ENCODE measurements at places on chromosomes 6 and 20. TPM values are rescaled to one million over a fixed set of nuclear protein-coding genes. Genes with fewer than 3 reads are reported as not detected.
A peak's percentile ranks its signal among the peaks of the same experiment; 100 is the strongest.

Gene COL9A3
- 50.6 TPM for total RNA-seq

GRCh38 chr20:18780385-18781130 lies 33.0 kb upstream of the SCP2D1 start:
- no peaks in the 10 kb centered on the region for H3K36me3 ChIP-seq
- H3K27ac ChIP-seq = no peak overlapping the region
- H3K4me1 ChIP-seq = no peaks in the 10 kb centered on the region
- no peak for DNase-seq
- H3K4me3 ChIP-seq = no peak overlapping the region
- no peaks in the 10 kb centered on the region for H3K27me3 ChIP-seq

- H3K4me3 ChIP-seq = no peak overlapping the region
- H3K4me1 ChIP-seq = no peaks in the 10 kb centered on the region
- DNase-seq = no peak
Measured at GRCh38 chr6:113317442-113317841, 539.7 kb upstream of the MARCKS start.

- H3K27me3 ChIP-seq = no peaks in the 10 kb centered on the region
- DNase-seq = no peak
- no peak overlapping the region for H3K27ac ChIP-seq
- H3K4me1 ChIP-seq = peaks cover 6% of the 10 kb centered on the region
- H3K36me3 ChIP-seq = no peaks in the 10 kb centered on the region
Measured at GRCh38 chr20:61754976-61755778, 310.5 kb downstream of the TAF4 start.

GRCh38 chr20:1894471-1894950 lies 696 bp upstream of the SIRPA start:
- peak; percentile 56 for DNase-seq
- H3K4me3 ChIP-seq = peak overlapping the region; percentile 54
- no peaks in the 10 kb centered on the region for H3K27me3 ChIP-seq

Data from testis (tissue), 5 donors.